ENCODE measurements at places on chromosomes 4 and X.

DNA sequence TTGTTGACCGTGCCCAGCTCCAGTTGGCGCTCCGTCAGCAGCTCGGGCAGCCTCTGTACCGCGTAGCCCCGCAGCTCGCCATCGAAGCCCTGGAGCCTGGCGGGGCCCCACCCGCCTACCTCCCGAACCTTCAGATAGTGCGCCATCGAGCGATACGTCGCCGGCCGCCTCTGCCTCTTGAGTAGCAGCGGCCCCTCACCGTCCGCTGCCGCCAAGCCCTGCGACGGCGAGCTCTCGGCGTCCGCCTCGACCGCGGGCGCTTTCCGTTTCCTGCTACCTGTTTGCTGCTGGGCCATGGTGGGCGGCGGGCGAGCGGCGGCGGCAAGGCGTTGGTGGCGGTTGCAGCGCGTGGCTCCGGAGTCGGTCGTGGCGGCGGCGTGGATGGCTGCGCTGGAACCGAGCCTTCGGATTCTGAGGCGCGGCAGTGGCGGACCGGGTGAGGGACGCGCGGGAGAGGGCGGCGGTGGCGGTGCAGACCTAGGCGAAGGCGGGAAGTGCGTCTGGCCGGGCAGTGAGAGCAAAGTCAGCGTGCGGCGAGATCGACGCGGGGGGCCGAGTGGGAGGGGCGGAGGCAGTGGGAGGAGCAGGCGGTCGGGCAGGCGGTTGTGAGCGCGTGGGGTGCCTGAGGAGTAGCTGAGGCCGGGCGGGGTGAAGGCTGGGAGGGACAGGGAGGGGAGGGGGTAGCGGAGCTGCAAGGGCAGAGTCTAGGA lies at the start of gene DCAF12L1:
Gene DCAF12L1 (minus strand): TSS at position 502 of the 710 bp plus-strand sequence. CDS start 206 bp downstream, at position 296.
- no peak for DNase-seq

DNA sequence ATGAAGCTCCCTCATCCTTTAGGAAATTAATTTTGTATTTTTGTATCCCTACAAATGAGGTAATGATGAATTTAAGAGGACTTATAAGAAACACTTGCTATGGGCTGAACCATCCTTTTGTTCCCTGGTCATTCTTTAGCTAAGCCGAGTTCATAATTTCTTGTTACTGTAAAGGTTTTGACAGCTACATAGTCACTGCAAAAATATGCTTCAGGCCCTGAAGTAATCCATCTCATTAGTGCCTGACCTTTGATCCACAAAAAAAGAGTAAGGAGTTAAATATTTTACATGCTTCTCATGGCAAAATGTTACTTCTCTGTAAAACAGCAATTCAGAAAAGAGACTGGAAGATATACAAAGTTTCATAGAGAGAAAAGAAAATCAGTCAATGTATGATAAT lies 290.6 kb upstream of the SLIT2 start:
- no peak for DNase-seq

DNA sequence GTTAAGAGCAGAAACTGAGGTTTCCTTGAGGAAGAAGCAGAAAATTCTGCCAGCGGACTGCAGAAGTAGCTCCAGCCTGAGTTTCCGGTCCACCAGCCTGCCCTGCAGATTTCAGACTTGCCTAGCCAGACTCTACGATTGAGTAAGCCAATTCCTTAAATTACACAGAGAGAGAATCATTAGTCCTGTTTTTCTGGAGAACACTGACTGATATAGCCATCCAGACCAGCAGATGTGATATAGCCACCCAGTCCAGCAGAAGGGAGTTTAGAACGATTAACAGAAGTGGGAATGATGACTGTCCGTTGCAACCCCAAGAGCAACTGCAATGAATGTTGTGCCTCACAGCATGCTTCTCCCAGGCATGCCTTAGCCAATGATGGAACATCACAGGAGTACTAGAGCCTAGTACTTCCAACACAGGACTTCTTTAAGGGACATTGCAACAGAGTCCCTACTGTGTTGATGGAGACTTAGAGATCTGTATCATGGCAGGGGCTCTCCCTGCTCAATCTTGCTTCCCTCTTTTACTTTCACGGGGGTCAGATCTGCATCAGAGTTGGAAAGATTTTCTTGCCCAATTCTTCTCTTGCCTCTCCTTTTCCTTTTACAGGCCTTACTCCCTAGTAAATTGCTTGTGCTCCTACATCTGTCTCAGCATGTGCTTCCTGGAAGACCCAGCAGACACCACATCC lies 264.6 kb upstream of the CLNK start:
- DNase-seq: no peak

DNA sequence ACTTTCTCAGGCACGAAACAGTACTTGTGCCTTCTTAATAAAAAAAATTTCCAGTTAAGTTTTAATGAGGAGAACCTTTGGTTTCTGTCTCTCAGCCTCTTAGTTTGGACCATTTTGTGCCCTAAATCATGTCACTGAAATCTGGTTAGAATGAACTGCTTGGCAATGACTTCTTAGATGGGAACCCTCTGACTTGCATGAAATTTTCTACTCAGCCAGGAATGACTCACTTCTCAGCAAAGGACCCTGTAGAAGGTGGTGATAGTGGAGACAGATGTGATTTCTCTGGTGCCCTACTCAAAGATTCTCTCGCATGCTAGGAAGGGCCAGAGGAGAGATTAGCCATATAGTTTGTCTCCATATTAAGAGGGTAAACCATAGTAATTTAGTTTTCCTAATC lies 50.5 kb downstream of the RASL11B start:
- no peak for DNase-seq

DNA sequence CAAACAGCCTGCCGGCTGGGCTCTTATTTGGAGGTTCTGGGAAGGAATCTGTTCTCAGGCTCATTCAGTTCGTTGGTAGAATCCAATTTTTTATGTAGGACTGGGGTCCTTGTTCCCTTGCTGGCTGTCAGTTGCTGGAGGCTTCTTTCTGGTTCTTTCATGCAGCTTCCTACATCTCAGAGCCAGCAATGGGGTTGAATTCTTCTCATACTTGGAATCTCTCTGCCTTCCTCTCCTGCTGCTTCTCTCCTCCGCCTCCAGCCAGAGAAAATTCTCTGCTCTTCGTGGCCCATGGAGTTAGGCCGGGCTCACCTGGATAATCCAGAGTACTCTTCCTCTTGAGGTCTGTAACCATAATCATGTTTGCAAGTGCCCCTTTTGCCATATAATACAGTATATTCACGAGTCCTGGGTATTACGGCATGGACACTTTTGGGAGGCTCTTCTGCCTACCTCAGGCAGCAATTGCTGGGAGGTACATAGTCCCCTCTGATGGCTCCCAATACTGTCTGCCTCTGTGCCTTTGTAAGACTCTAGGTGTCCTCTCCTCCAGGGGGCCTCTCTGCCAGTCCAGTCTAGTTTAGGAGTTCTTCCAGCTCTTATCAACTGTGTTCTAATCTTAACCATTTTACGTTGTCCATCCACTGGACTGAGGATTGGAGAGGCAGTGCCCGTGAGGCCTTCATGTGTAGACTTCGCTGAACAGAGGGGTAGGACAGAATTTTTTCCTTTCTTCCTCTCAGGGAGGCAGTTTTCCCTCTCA lies 2.2 kb downstream of the TRMT44 start:
- DNase-seq: no peak

- DNase-seq: no peak
These were observed 26.9 kb upstream of the AMOT start for GRCh38 chrX:112867570-112867969.

DNA sequence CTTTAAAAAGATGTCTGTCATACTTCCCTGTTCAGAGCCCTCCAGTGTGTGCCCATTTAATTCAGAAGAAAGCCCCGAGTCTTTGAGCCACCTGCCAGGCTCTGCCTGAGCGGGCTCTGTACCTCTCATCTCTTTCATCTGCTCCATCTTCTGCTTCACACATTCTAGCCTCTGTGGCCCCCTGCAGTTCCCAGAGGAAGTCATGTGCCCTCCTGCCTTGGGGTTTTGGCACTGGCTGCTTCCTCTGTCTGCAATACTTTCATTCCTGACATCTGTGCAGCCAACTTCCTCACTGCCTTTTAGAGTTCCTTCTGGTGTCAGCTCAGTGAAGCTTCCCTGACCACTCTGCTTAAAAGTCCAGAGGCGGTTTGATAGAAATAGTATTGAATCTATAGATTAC lies 6.2 kb upstream of the STK32B start:
- no peak for DNase-seq

GRCh38 chr4:174058846-174059245 lies 224.6 kb downstream of the FBXO8 start:
- no peak for DNase-seq

- DNase-seq: no peak
These were observed 1814.9 kb downstream of the STIM2 start for GRCh38 chr4:28675582-28675981.

DNA sequence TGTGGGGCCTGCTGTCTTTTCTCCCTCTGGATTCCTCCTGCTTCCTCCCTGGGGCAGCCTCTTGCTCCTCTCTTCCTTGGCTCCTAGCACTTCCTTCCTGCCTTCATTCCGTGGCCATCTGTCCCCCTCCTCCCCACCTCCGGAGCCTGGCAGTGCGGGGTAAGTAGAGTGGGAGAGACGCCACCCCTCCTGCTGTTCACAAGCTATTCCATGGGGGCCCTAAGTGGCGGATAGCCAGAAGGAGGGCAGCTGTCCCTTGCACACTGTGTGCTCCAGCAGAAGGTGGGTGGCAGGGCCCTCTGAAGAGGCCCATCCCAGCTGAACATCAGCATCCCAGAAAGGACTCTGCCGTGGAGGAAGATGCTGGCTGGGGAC lies 27.4 kb downstream of the CCNQ start:
- no peak for DNase-seq

DNA sequence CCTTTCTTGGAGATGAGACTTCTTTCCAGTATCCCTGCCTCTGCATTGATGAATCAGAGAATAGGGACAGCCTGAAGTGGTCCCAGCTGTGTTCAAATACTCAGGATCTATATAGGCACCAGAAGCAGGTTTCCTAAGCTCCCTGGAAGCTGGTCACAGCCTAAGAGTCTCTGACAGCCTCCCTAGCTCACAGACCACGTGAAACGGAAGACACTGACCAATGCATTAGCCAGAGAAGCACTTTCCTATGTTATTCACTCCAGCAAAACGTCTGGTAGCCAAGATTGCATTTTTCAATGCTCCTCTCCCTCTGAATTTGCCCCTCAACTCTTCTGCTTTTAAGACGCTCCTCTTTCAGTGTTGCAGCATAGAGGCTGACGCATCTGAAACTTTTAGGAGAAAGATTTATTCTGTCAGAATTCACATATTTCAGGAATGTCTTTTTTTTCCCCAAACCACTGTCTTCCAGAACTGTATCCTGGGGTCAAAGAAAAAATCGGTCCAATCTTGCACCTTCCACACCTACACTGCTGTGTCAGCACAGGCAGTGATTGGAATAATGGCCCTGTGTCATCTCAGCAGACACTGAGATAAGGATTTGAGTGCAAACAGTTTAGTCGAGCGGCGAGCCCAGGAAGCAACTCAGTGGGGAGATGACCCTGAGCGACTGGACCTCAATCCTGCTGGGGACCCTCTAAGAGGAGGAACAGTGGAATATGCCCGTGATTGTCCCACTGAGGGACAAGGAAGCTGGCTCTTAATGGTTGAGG lies 109.4 kb downstream of the SMIM20 start:
- DNase-seq: no peak

GRCh38 chrX:8846266-8846665 lies 45.1 kb upstream of the FAM9A start:
- DNase-seq: no peak

GRCh38 chr4:2354118-2354517 lies 64.3 kb downstream of the ZFYVE28 start:
- DNase-seq: no peak

DNA sequence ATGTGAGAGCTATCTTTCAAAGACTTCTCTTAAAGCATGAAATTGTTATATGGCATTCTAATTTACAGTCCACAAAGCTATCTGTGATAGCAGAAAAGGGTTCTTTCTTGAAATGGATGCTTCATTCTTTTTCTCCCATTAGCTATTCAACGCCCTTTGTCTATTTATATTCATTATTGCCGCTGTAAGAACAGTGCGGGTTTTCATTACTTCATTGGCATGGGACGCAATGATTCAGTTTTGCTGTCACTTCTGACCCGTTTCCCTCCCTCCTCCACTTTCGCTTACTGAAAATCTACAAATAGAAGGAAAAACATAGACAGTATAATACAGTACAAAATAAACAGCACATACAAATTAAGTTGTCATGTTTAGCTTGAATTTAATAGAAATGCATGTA lies 394.6 kb downstream of the PCDH7 start:
- DNase-seq: no peak

DNA sequence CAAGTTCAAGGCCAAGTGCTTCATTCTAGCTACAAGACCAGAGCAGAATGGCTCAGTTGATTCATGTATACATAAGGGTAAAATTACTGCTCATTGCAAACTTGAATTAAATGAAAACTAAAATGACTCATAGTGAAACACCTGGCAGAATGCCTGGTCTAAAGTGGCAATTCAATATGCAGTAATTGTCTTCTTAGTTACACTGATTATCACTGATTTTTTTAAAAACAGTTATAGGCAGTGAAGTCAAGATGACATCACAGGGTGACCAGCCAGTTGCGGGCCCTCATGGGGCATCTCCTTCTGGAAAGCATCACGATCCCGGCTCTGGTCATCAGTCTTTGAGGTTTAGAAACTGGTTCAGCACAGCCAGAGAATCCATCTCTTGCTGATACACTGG lies 154.2 kb downstream of the RAB28 start:
- DNase-seq: no peak

DNA sequence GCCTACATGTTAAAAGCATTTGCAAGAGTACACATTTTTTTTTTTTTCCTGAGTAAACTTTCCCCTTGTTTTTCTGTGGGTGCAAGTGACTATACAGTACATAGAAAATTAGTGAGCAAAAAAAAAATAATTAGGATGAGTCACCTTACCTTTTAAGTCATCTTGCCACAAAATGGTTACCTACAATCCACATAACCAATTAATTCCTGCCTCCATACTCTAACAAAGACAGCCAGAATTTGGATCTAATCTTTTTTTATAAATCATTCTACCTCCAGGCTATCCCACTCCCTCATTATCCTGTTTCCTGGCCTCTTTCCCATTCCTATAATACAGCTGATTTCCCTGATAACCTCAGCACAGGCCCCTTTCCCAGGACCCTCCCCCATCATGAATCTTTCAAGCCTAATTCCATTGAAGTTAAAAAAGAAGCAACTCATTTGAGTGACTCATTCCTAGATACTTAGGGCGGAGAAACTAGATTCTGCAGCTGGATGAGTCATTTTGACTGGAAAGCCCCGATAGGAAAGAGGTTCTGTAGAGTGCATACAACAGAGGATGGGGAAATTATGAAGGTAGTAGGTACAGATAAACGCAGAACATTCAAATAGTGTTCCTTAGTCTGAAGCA lies 128.2 kb downstream of the C4orf51 start:
- DNase-seq: no peak

Data from forelimb muscle (tissue), 1 donor.